GM13977 (cell line): ENCODE measurements at places on chromosomes 5 and 9.

- no peak for DNase-seq
Measured at GRCh38 chr5:163534492-163535094, 29.2 kb downstream of the MAT2B start.

GRCh38 chr5:126896170-126896702 is 119.3 kb downstream of the LMNB1 start:
- DNase-seq, result no peak

DNA sequence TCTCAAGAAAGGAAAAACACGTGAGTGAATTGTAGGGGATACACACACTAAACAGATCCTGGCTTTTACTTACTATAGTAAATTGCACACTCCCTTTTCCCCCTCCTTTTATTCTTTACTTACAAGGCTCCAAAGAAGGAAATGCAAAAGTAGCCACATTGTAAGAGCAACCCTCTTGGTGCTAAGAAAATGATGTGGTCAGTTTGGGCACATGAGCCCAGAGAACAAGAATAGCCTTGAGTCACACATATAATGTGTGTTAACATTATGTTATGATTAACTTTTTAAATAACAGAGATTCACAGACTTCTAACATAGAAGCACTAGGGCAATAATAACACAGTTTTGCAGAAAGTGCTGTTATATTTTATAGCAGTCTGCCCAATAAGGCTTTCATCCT is 48.5 kb downstream of the PCSK5 start:
- no peak for DNase-seq

DNA sequence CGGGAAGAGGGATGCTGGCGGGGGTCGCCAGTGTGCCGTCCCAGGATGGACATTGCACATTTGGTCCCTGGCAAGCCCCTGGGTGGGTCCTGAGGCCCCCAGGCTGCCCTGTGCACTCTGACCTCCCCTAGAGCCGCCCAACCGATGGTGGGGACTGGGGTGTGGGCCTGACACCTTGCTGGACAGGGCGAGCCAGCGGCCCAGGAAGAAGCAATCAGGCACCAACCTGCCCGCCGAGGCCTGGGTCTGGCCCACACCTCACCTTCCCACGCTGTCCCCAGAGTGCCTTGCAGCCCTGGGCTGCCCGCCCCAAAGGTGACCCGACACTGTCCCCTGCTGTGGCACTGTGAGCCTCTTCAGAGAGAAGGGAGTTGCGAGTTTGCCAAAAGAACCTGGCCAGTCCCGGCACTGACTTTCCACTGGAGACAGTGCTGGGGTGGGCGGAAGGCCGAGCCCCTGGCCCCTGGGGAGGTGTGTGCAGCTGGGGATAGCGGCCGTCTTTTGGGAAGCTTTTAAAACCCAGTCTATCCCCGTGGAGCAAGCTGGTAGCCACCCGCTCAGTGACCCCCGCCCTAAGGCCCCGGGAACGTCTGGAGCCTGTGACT is 12.0 kb upstream of the NRARP start:
- DNase-seq, result no peak

DNA sequence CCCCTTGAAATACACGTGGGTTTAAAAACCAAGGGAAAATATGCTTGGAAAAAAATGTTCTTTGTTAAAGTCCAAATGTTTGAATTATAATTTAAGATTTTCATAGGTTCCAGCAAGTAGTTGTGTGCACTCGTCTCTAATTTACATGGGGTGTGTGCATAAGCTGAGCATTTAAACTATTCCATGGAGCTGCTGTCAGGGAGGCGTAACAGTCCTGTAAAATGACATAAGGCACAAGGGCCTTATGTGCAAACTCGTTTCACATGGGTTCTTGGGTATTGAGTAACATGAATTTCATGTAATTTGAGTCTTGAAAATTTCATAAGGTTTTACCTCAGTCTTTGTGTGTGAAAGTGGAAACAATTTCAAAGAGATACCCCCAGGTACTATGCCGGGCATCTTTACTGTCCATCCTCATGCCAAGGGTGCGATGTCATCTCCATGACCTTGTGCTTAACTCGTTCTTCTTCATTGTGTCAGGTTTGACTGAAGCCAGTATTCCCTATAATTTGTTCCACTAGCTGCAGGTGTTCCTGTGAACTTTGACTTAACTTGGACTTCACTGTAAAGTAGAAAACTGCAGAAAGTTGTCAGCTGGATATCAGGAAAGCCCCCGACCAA is 359.3 kb downstream of the SH3GL2 start:
- DNase-seq, result no peak

DNA sequence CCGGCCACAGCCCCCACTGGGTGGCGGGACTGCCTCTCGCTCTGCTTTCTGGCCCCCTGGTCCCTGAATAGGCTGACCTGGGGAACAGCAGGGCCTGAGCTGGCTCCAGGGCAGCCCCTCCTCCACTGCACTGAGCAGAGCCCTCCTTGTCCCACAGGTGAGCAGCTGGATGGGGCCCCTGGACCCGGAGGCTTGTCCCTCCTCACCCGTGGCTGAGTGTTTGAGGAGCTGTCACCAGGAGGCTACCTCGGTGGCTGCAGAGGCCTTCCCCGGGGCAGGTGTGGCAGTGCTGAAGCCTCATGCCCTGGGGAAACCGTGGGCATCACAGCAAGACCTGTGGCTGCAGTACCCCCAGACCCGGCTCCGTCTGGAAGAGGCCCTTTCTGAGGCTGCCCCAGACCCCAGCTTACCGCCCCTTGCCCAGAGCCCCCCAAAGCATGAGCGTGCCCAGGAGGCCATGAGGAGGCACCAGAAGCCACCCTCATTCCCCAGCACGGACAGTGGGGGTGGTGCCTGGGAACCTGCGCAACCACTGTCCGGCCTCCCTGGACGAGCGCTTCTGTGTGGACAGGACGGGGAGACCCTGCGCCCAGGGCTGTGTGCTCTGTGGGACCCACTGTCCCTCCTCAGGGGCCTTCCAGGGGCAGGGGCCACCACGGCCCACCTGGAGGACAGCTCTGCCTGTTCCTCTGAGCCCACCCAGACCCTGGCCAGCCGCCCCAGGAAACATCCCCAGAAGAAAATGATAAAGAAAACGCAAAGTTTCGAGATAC is 28.5 kb upstream of the LRRC14B start:
- DNase-seq, result no peak

GRCh38 chr5:2181149-2181548 is 298.4 kb upstream of the IRX4 start:
- DNase-seq, result no peak

DNA sequence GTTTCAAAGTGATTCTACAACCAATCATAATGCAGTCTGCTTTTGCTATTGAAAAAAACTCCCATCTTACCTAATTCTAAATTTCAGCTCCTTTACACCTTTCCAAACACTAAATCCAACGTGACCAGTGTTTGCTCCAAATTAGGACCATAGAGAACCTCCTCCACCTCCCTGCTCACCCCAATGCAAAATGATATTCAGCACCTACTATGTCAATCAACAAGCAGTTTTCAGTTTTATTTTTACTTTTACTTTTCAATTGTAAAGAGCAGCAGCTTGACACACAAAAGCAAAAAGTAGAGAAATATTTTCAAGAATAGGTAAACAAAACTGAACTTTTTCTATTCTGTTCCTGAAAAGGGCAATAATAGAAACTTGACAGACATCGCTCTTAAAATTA is 3.4 kb downstream of the FAM13B start:
- peak; percentile 38 for DNase-seq

GRCh38 chr5:115460472-115460871 is 84.1 kb downstream of the FEM1C start:
- DNase-seq, result peak; percentile 29

DNA sequence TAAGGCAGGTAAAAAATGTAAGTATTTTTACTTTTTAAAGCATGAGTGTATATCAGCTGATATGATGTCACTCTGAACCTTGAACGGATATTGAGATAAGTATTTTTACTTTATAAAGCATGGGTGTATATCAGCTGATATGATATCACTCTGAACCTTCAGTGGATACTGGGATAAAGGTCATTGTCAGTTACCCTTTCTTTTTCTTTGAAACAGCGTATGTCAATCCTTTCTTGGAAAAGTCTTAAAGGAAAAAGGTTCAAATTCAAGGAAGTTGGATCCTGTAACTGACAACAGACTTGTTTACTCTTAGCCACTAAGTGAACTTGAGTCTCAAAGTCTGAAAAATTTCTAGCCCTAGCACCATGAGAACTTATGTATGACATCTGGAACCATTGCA is 61.7 kb upstream of the IFNK start:
- no peak for DNase-seq

DNA sequence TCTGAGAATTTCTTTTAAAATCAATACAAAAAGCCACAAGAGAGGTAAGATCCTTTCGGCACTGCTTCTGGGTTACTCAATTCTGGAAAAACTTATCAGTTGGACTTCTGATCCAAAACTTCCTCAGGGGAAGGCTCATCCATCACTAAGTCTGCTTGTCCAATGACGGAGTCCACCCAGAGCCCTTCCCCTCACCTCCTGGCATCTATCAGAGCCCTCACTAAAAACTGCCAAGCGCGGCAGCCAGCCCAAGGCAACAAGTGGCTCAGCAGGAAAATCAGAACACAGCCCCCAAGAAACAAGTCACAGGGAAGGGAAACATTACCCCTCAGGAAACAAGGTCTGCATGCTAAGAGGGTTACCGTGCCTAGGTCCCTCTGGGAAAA is 869 bp upstream of the ESM1 start:
- DNase-seq, result no peak

DNA sequence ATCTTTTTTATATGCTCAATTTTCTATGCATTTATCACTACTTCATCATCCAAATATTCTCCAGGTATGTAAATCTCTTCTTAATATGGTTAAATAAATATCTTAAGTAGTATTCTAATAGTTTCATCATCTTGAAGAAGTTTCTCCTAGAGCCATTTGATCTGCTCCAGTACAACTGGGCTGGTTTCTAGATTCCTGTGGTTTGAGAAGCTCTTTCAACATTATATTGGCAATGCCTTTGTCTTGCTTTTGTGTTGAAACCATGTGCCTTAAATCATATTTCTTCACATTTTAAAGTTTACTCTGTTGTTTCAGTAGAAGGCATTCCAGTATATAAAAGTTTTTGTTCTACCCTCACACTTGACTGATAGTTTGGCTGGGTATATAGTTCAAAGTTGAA is 27.6 kb downstream of the MBLAC2 start:
- DNase-seq, result no peak

DNA sequence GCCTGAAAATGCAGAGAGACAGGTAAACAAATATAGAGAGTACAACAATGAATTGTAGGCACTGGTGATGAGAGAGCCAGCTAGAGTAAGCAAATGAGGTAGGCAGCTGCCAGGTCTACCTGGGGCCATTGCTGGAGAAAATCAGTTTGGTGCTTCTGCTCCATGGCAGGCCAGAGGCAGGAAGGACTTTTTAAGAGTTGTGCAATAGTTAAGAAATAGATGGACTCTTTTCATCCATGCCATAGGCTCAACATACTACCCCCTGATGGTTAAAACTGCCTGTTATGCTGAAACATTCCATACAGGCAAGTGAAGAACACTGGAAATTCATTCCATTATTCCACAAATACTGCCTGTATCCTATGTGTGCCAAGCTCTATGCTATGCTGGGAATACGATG is 86.5 kb upstream of the CCDC112 start:
- no peak for DNase-seq

- no peak for DNase-seq
Measured at GRCh38 chr5:55583578-55583977, 48.8 kb upstream of the PLPP1 start.

GRCh38 chr9:96674906-96675538 is 19.9 kb upstream of the PRXL2C start:
- no peak for DNase-seq

DNA sequence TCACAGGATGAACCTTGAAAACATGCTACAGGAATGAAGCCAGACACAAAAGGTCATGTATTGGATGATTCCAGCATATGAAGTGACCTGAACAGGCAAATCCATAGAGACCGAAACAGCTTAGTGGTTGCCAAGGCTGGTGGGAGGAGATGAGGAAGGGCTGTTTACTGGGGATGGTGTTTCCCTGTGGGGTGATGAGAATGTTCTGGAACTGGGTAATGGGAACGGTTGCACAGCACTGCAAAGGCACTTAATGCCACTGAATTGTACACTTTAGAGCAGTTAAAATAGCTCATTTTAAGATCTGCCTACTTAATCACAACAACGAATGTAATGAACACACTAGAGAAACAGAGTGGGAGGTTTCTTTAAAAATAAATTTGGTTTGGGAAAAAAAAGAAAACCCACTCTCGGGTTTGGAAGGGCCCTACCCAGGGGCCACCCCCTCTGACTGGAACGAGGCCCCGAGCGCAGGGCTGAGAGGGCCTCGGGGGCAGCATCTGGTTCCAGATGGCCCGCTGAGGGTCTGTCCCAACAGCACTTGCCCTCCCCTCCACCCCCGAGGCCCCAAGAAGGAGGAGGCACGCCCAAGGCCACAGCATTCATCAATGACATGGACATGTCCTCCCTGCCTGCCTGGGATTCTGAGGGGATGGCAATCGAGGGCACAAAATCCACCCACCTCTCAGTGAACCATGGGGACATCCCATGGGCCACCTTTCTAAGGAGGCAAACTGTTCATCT is 31.7 kb downstream of the SARDH start:
- DNase-seq, result no peak

- DNase-seq, result no peak
Measured at GRCh38 chr9:109518621-109519335, 20.7 kb upstream of the PTPN3 start.

DNA sequence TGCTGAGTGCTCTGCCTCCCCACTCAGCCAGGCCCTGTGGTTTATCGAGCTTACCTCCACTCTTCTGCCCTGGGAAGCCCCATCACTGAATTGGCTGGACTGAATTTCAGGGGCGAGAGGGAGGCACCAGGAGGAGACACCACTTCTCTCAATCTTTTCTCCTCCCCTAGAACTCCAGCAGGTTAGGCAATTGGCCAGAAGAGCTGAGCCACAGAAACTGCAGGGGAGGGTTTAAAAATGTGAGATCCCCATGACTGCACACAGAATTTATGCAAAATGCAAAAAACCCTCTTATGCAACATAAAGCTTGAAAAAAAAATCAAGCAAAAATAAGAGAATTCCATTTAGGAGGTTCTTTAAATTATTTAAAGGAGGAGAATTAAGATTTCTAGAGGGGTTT is 29.9 kb downstream of the TUT7 start:
- DNase-seq, result no peak

- DNase-seq, result no peak
Measured at GRCh38 chr5:170078931-170079330, 26.8 kb upstream of the FOXI1 start.

- peak; percentile 45 for DNase-seq
Measured at GRCh38 chr9:1047591-1048230, 2.4 kb upstream of the DMRT2 start.

DNA sequence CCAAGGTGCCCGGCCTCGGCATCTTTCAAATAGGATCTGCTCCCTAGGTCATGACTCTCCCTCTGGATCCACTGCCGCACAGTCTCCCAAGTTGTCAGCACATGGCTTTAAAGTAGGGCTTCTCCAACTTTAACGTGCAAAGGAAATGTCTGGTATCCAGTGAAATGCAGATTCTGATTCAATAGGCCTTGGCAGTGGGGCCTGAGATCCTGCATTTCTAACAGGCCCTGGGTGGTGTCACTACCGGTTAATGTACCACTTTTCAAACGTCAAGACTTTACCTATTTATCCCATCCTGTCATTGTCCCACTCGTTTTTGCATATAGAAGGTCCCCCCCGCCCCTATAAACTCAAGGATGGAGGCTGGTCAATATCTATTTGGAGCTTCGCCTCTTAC is 137.6 kb upstream of the ZNF618 start:
- DNase-seq, result no peak
